ENCODE measurements at places on chromosomes 12 and 14.

GRCh38 chr14:101352567-101352966 is 208.7 kb upstream of the DIO3 start:
- DNase-seq, result no peak

GRCh38 chr14:34097644-34098043 is 146.8 kb upstream of the EGLN3 start:
- DNase-seq, result no peak

DNA sequence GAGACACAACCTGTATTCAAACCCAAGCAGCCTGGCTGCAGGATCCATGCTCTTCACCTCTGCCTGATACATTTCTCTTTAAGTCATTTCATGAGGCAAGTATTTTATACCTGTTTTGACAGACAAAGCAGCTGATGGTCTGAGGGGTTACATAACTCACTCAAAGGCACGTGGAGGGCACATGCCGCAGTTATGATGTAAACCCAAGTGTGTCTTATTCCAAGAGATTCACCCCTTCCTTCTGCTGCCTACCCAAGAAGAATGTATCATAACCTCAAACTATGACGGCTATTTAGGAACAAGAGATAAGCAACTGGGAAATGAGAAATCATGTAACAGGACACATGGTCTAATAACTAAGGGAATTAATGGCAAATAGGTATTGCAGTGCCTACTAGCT is 329.8 kb upstream of the TMPO start:
- DNase-seq, result no peak

- no peak for DNase-seq
These were observed 14.0 kb upstream of the CD9 start for GRCh38 chr12:6185961-6186827.

- DNase-seq, result no peak
These were observed 250.1 kb downstream of the ADGRD1 start for GRCh38 chr12:131203666-131204415.

GRCh38 chr14:75879031-75879430 is 102.8 kb downstream of the TGFB3 start:
- DNase-seq, result no peak

GRCh38 chr14:102390064-102390855 is 27.5 kb downstream of the TECPR2 start:
- DNase-seq, result no peak

GRCh38 chr14:87975636-87976035 is 17.3 kb downstream of the GALC start:
- DNase-seq, result no peak

GRCh38 chr12:18998343-18999261 is 130.9 kb upstream of the PLEKHA5 start:
- DNase-seq, result no peak

DNA sequence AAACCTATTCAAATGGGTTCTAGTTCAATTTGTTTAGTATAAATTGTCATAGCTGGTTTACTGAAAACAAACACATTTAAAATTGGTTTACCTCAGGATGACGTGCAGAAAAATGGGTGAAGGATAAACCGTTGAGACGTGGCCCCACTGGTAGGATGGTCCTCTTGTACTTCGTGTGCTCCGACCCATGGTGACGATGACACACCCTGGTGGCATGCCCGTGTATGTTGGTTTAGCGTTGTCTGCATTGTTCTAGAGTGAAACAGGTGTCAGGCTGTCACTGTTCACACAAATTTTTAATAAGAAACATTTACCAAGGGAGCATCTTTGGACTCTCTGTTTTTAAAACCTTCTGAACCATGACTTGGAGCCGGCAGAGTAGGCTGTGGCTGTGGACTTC is 8.3 kb downstream of the CALM1 start:
- no peak for DNase-seq

GRCh38 chr12:92400006-92400405 is 254.4 kb upstream of the BTG1 start:
- DNase-seq, result no peak

DNA sequence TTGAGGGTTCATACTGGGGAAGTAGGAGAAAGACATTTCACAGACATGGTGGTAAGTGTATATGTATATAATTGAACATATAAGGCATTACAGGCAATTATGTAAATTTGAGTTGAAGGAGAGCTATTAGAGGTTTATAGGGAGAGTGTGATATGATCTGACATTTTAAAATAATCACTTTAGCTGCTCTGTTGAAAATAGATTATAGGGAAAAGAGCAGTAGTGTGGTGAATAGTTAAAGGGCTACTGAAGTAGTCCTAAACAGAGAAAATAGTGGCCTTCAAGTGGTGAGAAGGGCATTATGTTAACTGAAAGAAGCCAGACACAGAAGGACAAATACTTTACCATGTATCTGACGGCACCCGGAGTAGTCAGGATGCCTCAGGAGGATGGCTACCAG is 234.2 kb downstream of the SLC41A2 start:
- DNase-seq, result no peak

GRCh38 chr12:68381476-68382219 is 49.5 kb upstream of the MDM1 start:
- DNase-seq, result no peak

DNA sequence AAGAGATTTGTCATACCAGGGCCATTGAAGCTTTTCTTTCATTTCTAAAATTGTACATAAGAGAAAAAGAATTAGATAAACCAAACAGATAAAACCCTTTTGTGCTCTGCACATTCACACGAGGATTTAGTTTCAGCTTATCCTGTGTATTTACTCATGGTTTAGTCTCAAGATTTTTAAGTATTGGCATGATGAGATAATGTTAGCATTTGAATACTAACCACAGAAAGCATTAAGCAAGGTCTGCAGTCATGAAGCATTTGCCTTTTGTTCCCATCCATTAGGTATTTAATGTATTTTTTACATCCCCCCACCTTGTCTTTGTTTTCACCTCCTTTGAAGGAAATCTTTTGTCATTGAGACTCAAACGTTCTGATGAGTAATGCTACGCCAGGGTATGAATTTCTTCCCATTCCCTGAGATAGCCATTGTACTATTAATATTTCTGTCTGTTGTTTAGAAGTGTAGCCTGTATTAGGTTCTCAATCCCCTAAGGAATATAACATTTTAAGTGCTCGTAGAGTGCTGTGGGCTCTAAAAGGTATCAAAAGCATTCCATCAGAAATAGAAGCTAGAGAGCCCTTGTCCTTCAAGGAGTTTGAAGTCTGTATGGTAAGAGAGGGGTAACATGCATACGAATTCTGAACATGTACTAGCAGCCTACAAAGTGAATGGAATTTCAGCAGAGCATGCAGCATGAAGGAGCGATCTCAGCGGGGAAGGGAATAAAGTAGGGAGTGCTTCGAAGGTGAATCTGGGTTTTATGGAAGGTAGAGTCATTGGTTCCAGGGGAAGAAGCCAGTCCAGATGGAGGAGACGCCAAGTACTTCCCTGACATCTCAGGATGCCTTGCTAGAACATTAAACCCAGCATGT is 22.3 kb downstream of the CRADD start:
- DNase-seq, result no peak

- no peak for DNase-seq
These were observed 23.8 kb upstream of the PCNX4 start for GRCh38 chr14:60067882-60068281.

- peak; percentile 34 for DNase-seq
These were observed 31.1 kb downstream of the CCDC177 start for GRCh38 chr14:69543341-69544115.

GRCh38 chr12:50024805-50025186 is 498 bp downstream of the RACGAP1 start:
- no peak for DNase-seq

GRCh38 chr12:111905502-111905901 is 63.5 kb downstream of the MAPKAPK5 start:
- no peak for DNase-seq

DNA sequence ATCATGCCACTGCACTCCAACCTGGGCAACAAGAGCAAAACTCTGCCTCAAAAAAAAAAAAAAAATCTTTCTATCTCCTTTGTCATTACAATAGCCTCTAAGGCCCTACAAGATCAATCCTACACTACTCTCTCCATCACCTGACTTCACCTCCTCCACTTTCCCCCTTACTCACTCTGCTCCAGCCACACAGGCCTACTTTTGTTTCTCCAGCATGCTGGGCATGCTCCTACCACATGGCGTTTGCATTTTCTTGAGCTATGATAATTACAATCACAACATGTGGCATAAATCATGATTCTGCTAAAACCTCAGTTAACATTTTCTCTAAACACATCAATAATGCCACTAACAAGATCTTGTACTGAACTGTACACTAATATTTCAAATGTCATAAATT is 7.8 kb downstream of the PPP1R13B start:
- no peak for DNase-seq

GRCh38 chr14:74824997-74825396 is 50.9 kb downstream of the PROX2 start:
- no peak for DNase-seq

- no peak for DNase-seq
These were observed 35.6 kb downstream of the RPS29 start for GRCh38 chr14:49550286-49551184.

DNA sequence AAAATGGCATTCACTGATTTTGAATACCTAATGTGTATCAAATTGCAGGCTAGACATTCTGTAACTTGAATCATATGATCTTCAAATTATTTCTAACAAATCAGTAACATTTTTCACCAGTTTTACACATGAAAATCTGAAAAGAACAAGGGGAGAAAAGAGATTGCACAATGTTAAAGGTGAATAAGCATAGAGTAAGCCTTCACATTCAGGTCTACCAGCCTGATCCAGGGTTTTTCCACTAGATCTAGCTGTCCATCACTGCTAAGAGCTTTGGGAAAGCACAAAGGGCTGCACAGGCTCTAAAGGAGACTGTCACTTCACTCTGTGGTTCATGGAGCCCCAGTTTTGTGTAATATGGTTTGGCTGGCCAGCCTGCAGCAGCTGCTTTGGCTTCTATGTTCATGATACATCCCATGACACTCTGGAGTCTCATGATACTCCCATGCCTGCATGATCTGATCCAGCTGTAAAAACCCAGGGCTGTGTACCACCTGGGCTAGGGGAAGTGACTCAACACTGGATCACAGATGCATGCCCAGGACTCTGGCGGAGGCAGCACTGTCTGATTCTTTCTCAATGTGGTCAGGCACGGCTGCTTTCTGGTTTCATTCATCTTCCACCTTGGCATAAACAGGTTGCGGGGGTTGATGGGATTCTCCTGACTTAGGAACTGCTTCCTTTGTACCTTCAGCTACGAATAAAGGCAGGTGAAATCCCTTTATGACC is 859.7 kb downstream of the GALC start:
- no peak for DNase-seq

GRCh38 chr12:19842116-19842515 is 402.8 kb downstream of the AEBP2 start:
- no peak for DNase-seq

GRCh38 chr14:98162856-98163805 is 1108.9 kb downstream of the BCL11B start:
- DNase-seq, result no peak

DNA sequence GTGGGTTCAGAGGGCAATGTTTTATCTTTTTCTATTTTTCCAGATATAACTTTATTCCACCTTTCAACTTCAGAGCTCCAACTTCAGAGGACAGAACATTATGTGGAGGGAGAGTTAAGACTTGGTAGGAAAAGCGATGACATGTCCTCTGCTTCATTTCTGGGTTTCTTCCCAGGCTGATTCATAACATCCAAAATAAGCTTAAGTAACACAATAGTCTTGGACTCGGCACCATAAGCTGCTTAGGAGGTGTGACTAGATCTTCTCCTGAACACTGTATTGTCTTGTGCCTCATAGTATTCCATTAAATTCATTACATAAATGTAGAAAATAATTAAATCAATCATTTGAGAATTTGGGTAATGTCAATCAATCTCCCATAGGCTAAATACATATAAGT is 95.5 kb upstream of the PDE3A start:
- no peak for DNase-seq

DNA sequence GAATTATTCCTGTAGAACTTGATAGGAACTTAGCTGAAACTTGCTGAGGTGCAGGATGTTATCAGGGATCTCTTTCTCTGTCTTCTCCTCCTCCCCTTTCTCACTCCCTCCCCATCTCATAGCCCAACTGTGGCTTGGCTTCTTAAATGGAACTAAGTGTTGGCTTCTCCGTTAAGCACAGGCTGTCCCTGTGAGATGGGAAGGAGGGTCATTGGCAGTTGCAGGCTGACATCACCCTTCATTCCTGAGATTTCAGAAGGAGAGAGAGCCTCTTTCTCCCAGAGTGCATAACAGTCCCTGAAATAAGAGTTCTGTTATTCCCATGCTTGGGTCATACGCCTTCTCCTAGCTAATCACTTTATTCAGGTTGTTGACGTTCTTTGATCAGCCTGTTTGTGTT is 162.0 kb downstream of the UNC79 start:
- DNase-seq, result no peak

DNA sequence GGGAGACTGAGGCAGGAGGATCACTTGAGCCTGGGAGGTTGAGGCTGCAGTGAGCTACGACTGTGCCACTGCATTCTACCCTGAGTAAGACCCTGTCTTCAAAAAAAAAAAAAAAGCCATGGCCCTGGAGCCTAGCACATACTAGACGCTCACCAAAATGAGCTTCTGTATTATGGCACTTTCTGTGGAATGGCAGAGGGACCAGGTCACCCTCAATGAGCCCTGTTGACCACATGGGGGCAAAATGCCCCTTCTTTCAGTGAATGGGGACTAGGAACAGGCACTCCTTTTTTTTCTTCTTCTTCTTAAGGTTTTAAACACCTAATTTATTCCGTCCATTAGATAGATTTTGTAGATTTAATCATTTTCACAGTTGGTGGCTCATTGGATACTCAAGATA is 50.5 kb downstream of the FAM222A start:
- DNase-seq, result no peak

DNA sequence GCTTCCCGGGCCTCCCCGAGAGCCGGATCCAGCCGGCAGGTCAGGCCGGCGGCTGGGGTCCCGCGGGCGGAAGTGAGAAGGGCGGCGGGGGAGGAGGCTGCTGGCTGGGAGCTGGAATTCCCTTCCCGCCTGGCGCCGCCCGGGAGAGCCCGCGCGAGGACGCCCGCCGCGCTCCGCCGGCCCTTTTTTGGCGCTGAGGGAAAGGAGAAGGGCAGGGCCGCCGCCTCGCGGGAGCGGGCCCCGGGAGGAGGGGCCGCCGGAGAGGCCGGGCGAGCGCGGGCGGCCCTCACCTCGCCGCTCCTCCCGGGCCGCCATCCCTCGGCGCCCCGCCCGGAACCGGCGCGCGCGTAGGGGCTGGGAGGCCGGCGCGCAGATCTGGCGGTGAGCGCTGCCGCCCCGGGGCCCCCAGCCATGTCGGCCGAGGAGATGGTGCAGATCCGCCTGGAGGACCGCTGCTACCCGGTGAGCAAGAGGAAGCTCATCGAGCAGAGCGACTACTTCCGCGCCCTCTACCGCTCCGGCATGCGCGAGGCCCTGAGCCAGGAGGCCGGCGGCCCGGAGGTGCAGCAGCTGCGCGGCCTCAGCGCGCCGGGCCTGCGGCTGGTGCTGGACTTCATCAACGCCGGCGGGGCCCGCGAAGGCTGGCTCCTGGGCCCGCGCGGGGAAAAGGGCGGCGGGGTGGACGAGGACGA is at the start of the genes KLHL42 and MANSC4:
Gene KLHL42 (plus strand): TSS at position 314 of the 692 bp plus-strand sequence. CDS start 98 bp downstream, at position 412.
Gene MANSC4 (minus strand): TSS at position 317 of the 692 bp plus-strand sequence. CDS start 8,960 bp downstream, outside the sequence.
- peak; percentile 82 for DNase-seq

DNA sequence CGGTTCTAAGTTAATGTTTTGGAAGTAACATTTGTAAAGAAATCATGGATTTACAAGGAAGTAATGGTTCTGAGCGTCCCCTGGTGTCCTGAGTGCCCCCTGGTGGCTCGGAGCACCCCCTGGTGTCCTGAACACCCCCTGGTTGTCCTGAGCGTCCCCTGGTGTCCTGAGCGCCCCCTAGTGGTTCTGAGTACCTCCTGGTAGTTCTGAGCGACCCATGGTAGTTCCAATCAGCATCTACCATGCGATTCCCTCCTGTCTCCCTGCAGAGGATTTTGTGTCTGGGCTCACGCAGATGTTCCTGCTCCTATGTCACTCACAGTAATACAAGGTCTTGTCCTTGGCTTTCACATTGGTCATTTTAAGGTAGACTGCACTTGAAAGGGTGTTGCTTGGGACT is 1352.9 kb downstream of the TMEM121 start:
- DNase-seq, result peak; percentile 49

Data from activated T-cell treated with anti-CD3 and anti-CD28 coated beads, Interleukin-2, amount 50 U/mL, for 24 hours (primary cell).